Activated T-helper 1 cell treated with anti-CD3 and anti-CD28 coated beads, Interleukin-12 subunit alpha, Interleukin-12 subunit beta, Interleukin-2, Interleukin-4 antibody, amounts not matched to agents 30 ng/mL and 10 ng/mL and 1 ng/mL, durations not matched to agents 14 hours and 24 hours and 36 hours (primary cell): ENCODE measurements at places on chromosomes 1 and 21.

GRCh38 chr1:56190806-56191365 lies 388.5 kb downstream of the PLPP3 start:
- no peak for DNase-seq

- no peak for DNase-seq
Observed at GRCh38 chr1:221118176-221118937, 239.1 kb downstream of the HLX start.

DNA sequence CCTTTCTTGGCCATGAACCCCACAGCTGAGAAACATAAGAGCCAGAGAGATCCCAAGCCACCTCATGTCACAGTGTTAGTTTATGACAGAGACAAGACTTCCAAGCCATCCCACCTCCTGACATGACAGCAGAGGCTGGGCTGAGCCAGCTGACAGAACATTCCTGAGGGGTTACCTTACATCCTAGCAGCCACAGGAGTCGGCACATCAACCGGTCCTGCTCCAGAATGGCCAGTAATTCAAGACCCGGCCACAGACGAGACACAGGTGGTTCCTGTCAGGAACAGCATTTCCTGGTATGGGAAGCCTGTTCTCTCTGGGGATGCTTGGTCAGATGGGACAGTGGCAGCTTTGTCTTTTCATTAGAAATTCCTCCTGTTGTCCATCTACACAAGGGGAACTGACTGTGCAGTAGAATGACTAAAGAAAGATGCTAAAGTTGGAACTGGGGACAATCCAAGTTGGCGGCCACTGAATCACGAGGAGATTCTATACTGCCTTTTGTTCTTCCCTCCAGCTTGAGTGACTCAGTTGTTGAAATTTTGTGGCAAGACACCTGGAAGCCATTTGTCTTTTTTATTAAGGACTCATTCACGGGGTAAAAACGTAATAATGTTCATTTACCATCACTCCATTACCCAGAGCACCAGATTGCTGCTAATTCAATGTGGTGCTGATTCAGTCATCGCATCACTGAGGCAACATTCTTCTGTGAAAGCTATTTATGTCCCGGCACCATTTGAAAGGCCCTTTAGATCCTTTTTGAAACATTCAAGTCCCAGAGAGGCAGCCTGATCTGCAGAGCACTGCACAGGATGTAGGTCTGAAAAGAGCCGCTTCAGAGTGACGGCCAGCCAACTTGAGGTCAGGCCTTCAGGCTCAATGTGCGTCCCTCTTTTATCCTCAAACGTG lies 37.2 kb upstream of the NPL start:
- no peak for DNase-seq

GRCh38 chr1:235266325-235266724 lies 61.7 kb downstream of the ARID4B start:
- DNase-seq = no peak

DNA sequence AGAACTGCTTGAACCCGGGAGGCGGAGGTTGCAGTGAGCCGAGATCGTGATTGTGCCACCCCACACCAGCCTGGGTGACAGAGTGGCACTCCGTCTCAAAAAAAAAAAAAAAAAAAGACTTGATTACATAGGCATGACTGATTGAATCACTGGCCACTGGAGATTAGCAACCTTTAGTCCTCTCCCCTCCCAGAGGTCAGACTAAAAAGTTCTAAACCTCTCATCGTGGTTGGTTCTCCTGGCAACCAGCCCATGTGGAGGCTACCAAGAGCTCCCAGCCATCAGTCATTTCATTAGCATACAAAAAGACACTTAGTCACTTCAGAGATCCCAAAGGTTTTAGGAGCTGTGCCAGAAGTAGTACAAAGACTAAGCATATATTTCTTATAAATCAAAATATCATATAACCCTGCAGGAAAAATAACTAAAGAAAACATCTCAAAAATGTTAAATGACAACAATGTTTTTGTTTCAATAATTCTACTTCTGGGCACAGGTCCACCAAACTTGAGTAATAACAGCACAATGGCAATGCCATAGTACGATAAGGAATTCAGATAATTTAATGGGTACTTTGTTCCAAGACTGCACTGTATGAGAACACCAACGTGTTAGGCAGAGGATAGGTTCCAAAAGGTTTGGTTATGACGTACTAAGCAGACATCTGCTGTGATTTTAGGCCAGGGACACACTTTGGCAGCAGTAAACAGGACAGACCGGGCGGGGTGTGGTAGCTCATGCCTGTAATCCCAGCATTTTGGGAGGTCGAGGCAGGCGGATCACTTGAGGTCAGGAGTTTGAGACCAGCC lies 18.1 kb downstream of the USP48 start:
- no peak for DNase-seq

DNA sequence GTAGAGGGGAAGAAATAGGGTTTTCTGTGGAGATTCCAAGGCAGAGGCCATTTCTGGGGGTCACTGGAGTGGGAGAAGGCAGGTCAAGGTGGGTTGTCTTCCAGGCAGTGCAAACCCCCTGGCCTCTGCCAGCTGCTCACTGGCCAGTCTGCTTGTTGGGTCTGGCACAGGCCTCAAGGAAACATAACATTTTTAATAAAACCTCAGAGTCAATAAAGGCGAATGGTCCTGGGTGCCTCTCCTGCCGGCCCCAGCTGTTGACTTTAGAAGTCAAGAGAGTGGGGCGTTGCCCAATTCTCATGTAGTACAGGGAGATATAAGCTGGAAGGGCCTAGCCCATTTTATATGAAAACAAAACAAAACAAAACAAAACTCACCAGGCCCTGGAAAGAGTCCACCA lies 36.6 kb downstream of the RUNX3 start:
- no peak for DNase-seq

DNA sequence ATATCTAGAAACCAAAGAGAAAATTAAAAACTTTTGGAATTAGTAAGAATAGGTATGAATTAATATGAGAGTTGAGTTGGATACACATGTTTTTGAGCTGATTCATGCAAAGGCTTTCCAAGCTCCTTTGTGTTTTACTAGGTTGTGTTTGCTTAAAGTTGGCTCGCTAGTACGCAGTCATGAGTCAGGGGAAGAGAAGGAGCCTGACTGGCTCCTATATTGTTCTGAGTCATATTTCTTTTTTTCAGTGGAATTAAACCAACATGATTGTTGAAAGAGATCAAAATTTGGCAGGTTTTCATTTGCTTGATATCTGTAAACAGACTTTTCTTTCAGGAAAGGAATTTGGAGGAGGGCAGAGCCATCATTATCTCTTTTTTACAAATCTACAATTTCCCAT lies 66.7 kb downstream of the MAGI3 start:
- DNase-seq = no peak

- no peak for DNase-seq
Observed at GRCh38 chr1:94769551-94769950, 50.6 kb upstream of the SLC44A3 start.

DNA sequence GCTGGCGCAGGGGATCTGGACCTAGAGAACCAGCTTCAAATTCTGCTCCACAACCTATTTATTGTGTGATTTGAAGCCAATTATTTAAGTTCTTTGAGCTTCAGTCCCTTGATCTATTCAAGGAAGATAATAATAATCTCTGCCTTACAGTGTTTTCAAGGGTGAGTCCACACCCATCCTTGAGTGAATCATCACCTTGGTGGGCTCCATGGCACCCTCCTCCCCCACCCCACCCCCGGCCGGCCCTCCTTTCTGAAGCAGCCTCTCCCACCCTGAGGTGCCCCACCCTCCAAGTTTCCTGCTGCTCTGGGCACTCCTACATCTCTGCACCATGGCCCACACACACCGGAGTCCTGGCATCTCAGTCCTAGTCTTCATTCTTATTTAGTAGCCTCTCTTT lies 38.3 kb downstream of the TCP10L start:
- no peak for DNase-seq

DNA sequence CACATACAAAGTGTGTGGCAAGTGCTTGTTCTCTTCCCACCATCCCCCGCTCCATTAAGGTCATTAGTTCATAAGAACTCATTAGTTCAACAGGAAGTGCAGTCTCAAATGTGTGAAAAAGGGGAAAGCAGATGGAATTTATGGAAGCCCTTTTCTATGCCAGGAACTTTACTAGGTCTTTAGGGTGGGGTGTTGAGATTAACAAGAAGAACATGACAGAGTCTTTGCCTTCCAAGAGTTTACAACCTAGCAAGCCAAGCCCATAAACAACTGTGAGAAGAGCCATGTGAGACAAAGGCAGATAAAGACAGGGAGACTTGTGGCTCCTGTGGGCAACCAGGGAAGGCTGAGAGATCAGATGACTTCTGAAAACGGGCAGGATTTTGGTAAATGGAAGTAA lies 21.4 kb downstream of the PLEKHA6 start:
- DNase-seq = no peak

- DNase-seq = no peak
Observed at GRCh38 chr21:42512346-42513034, 1.2 kb upstream of the SLC37A1 start.

DNA sequence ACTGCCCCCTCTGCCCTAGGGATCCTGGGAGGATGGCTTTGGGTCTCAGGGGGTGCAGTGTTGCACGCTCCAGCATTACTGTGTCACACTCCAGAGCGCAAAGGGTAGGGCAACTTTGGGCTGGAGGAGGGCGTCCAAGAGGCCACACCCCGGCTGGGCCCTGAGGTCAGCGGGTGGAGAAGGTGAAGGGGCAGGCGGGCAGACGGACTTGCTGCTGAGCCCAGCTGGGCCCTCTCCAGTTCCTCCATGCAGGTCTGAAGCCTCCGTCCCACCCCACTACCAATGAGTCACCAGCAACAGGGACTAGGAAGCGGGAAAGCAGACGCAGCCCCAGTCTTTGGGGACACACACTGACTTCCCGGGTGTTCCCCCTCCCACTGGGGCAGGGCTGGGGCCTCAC lies 116.0 kb downstream of the CASZ1 start:
- no peak for DNase-seq

- no peak for DNase-seq
Observed at GRCh38 chr1:77234096-77234495, 14.9 kb upstream of the PIGK start.

- peak; percentile 18 for DNase-seq
Observed at GRCh38 chr21:45309069-45309986, 21.6 kb upstream of the POFUT2 start.
